ENCODE measurements at places on chromosomes 5 and 9.

DNA sequence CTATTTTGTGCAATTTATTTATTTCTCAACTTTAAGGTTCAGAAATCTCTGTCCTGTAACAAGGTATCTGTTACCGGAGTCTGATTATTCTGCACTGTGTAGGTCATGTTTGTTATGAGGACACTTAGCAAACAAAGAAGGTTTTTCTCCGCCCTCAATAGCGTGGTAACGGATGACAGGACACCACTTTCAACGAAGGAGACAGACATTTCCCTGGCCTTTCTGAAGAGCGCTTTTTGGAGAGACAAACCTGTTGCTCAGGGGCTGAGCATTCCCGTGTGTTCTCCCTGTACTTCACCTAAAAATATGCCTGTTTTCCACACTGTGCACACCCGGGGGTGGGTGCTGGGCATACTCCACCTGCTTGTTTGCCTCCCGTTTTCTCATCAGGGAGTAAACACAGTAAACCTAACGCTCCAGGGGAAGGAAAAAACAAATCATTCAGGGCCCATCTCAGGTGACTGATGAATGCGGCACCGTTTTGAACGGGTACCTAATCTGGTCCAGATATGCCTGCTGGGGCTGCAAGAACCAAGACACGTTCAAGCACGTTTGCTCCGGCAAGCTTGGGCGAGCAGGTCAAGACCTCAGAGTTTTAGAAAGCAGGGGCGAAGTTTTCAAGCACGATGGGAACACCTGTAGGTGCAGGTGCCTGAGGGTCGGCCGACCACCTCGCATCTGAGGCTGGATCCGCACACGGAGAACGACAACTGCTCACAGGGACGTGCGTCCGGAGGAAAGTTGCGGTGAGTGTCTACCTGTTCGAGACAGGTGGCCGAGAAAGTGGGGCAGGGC is 859 bp downstream of the RETREG1 start:
- DNase-seq, result no peak

DNA sequence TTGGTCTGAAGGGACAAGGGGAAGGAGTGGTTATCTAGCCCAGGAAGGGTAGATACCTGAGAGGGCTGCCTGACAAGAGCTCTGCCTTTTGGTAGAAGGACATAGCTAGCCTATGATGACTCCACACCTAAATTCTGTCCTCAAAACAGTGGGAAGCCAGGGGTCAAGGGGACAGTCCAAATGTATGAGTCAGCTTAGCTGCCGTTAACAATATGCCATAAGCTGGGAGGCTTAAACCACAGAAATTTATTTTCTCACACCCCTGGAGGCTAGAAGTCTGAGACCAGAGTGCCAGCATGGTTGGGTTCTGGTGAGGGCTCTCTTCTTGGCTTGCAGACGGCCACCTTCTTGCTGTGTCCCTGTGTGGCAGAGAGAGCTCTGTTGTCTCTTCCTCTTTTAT is 306.4 kb downstream of the NTRK2 start:
- DNase-seq, result no peak

GRCh38 chr9:87795178-87795577 is 69.3 kb downstream of the CTSL start:
- no peak for DNase-seq

- DNase-seq, result no peak
These were observed 21.6 kb upstream of the ANXA1 start for GRCh38 chr9:73129941-73130685.
